Activated naive CD8-positive, alpha-beta T cell treated with anti-CD3 and anti-CD28 coated beads, Interleukin-2, amount 10 ng/mL, durations not matched to agents 7 days and 5 days (primary cell): ENCODE measurements at places on chromosomes 6 and 20.

DNA sequence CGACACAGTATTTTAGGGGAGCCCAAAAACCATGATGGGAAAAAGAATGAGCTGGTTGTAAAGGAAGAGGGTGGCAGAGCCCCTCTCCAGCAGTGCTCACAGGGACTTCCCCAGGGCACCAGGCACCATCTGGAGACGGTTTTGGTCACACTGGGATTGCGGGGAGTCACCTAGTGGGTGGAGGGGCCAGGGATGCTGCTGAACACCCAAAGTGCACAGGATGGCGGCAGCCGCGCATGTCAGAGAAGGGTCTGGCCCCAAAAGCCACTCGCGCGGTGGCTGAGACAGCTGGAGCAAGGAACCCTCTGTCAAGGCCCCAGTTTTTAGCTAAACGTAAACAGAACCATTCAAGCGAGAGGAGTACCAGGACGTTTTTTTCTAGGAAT is 10.8 kb downstream of the CTSZ start:
- no peak for DNase-seq

DNA sequence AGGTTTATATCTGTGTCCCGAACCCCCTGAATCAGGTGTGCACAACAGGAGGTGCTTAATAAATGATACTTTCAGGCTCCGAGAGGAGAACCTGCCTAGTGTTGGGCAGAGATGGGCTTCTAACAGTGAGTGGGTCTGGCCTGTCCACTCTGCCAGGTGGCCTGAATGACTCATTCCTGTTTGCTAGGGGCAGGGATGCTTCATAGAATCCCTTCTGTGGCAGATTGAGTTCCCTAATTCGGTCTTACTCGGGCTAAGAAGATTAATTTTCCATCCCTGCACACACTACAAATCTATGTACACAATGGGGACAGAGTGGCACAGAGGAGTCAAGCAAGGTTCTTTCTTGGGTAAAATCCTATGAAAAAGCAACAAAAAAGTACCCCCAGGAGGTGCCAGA is 19.8 kb downstream of the SDC4 start:
- no peak for DNase-seq

GRCh38 chr6:135048915-135049314 is 5.7 kb downstream of the HBS1L start:
- DNase-seq = no peak

DNA sequence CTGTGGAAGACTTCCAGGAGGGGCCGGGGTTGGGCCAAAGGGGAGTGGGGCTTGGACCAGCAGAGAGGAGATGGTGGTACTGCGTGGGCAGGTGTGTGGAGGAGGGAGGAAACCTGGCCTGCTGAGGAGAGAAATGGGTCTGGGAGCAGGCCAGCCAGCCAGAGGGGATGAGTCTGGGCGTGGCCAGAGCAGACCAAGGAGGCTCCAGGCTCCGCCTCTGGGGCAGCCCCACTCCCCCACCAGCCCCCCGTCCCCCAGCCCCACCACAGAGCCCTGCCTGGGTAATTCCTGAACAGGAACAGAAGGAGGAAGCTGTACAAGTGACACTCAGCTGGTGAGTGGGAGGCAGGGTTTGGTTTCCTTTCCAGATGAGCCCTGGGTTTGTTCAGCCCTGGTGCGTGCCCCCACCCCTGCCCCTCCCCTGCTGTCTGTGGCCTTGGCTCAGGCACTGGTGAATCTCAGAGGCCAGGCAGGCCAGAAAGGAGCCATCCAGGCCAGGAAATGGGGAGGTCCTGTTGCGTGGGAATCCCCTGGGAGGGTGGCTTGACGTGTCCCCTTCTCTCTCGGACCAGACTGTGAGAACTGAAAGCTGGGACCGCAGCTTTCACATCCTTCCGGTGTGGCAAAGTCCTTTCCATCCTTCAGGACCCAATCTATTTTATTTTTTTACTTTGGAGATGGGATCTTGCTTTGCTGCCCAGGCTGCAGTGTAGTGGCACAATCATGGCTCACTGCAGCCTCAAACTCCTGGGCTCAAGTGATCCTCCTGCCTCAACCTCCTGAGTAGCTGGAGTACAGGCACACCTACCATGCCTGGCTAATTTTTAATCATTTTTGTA is 9.4 kb upstream of the SRC start:
- DNase-seq = no peak

- no peak for DNase-seq
These were observed 127.7 kb downstream of the ALDH8A1 start for GRCh38 chr6:134821928-134822864.

- no peak for DNase-seq
These were observed 320.9 kb upstream of the PRDM1 start for GRCh38 chr6:105765239-105765638.

DNA sequence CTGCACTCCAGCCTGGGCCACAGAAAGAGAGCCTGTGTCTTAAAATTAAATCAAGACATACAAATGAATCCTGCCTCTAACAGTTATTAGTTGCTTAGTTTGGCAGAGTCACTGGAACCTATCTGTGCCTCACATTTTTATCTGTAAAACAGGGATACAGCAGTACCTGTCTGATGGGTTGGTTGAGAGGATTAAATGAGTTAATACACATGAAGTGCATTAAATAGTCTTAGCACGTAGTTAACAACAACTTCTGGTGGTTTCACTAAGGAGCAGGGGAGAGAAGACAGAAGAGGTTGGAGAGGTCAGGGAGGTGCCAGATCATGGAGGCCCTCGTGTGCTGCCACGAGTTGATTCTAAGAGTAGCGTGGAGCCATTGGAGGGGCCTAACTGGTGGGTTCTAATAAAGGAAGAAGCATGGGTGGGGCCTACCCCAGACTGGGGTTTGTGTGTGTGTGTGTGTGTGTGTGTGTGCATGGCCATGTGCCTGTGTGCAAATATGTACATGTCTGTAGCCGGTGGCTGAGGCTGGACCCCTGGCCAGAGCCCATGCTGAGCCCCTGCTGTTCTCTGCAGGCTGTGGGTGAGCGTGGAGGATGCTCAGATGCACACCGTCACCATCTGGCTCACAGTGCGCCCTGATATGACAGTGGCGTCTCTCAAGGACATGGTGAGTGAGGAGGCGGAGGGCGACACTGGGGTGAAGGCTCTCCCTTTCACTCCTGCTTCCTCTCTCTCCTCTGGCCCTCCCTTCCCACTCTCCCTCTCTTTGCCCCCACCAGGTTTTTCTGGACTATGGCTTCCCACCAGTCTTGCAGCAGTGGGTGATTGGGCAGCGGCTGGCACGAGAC is 9.1 kb downstream of the RBCK1 start:
- DNase-seq = no peak

DNA sequence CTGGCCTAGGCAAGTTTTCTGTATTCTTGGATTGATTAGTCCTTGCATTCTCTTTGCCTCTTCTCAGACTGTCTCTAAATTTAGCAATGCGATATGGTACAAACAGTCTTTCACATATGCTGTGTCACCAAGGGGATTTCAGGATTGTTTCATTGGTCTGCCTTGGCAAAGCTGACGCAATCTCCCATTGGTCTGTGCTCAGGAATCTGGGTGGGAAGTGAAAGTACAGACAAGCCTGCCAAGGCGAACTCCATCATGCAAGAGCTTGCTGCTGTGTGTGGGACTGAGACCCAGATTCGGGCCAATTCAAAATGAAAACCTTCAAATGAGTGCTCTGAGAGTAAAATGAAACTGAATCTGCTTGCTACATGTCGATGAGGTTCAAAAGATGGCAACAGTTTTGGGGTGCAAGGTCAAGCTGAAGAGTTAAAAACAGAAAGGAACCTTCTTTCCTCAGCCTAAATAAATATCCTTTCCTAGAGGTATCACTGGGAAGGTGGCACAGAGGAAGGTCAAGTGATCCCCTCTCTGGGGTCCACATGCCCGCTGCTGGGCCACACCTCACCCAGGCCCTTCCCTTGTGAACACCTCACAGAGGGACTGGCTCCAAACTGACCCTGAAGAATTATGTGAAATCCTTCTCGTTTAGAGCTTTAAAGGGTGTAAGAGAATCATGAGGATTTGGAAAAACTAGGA is 198.8 kb upstream of the PREP start:
- DNase-seq = no peak

- DNase-seq = no peak
These were observed 5.5 kb downstream of the REV3L start for GRCh38 chr6:111477481-111477938.

GRCh38 chr6:110581679-110582078 is 105.3 kb upstream of the SLC22A16 start:
- no peak for DNase-seq

DNA sequence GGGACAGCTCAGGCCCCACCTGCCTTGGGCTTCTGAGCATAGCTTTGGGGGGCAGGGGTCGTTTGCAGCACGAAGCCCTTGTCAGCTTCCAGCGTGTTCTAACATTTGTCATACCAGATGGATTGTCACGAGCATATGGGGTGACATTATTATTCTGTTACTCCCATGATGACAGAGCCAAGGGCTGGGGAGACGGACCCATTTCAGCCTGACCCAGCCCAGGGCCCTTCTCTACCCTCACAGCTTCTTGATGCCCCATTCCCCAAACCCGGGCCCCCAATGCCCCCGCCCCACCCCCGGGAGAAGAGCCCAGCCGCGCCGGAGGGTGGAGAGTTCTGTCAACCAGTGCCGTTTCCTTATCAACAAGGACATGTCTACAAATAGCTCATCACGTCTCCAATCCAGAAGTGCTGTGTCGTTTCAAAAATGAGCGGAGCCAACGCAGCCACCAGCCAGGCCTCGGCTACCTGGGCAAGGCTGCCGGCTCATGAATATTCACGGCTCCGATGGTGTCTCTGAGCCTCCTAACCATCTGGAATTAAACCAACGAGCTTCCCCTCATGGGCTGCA is 9.6 kb upstream of the CHRNA4 start:
- DNase-seq = no peak

DNA sequence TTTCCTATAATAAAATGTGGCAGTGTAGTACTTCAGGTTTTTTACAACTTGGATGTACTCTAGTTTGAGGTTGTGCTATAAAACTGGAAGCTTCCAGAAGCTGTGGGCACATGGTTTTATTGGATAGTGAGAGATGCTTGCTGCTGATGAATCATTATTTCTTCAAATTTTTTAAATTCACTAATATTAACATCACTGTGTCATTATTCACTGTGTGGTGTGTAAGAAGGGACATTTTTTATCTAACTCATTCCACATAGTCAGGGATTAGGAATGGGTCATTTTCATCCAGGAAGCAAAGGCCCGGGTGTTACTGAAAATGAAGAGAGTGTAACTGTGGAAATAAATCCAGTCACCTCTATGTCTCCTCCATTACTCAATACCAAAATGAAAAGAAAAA is 421.0 kb downstream of the TENT5A start:
- DNase-seq = no peak

DNA sequence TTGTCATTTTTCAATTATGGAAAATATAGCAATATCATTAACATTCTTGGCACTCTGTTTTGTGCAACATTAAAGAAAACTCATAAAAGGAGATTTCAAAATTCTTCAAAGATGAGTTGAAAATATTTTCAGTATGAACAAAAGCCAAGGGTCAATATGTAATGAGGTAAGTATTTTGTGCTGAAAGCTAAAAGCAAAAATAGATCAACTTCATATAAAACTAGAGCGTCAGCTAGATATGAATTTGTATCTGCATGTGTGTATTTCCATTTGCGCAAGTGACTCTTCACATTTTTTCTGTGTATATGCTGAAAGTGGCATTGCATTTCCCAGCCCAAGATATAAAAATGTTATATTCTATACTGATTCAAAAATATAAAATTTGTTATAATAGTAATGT is 492.1 kb upstream of the EYS start:
- no peak for DNase-seq

DNA sequence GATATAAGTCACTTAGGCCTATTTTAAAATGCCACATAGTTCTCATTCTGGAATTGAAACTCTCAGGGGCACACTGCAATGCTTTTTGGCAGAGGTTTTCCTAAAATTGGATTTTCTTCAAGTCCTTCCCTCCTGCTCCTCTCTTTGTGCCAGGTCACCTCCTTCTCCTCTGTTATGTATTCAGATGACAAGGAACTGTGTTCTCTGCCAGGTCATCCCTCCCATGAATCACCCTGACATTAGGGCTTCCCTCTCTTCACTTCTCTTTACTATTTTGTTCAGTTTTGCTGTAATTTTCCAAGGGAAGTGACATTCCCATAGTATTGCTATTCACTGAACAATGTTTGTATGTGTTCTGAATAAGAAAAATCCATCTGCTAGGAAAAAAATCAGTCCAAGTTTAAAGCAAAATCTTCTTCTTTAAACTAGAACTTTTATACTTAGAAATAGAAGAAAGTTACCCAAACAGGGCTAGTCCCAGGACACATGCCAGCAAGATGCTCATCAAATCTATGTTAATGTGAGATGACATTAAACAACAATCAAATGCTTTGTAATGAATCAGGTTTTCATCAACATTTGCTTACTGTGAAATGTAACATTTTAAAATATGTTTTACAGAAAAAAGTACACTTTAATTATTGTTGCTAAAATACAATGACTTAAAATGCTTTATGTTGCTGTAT is 461.1 kb downstream of the MMUT start:
- no peak for DNase-seq

- DNase-seq = no peak
These were observed 23.5 kb downstream of the METTL24 start for GRCh38 chr6:110334423-110335180.

GRCh38 chr6:36649701-36650484 is 28.6 kb upstream of the CDKN1A start:
- no peak for DNase-seq

GRCh38 chr20:17874271-17875105 is 94.1 kb downstream of the SNX5 start:
- no peak for DNase-seq

DNA sequence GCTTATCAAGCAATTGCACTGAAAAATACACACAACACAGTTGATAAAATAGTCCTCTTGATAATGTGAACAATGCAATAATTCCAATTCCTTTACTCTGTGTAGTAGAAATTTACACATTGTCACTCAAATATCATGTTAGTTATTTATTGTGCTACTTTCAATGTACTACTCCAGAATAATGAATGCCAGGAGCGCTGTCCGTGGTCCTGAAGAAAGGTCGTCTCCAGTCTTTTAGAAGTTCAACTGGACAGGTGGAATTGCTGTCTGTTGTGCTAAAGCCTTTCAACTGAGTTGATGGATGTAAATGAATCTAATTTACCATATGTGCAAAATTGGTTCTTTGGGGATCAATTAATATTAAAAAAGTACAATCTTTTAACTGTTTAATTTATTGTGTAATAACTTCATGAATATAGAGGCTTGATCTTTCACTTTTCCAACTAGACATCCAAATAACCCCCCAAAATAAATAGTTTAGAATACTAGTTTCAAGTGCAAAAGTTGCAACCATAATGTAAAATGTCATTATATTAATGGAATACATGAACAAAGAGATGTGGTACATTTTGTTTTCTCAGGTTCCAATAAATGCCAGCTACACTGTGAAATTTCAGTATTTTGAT is 3.2 kb downstream of the GRIK2 start:
- DNase-seq = peak; percentile 52

GRCh38 chr6:108781419-108782100 is 66.7 kb upstream of the ARMC2 start:
- DNase-seq = no peak

GRCh38 chr6:115474443-115475041 is 586.1 kb downstream of the FRK start:
- no peak for DNase-seq

DNA sequence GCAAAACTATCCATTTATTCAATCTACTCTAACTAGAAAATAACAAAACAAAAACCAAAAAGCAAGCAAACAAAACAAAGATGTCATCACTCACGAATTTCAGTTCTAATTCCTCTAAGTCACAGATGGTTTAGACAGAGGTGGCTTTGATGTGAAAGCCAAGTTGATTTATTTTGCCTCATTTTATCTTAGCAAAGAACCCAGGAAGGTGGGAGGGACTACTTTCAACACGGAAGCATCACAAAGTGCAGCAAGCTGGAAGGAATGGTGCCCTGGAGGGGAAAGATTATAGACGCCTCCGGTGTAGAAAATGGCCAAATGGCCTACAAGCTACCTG is 88.4 kb downstream of the LAMP5 start:
- no peak for DNase-seq
